Large intestine (tissue), 12 donors: ENCODE measurements at places on chromosomes 7 and 10. TPM values are rescaled to one million over a fixed set of nuclear protein-coding genes. Genes with fewer than 3 reads are reported as not detected.
A peak's percentile ranks its signal among the peaks of the same experiment; 100 is the strongest.

DNA sequence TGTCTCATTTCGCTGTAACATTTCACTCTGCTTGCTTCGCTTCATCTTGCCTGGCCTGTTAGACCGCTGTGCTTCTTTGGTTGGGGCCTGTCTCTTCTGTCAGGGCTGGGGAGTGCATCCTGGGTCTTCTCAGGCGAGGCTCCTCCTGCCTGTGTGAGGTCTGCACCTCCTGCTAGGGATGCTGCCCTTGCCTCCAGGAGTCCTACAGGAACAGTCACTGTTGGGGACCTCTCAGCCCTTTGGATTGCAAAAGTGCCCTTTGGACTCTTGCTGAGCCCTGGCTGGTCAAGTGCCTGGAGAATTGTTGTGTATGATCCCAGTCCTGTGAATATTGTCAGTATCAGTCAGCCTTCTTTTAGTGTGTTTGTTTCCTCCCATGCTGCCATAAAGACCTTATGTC is 84.1 kb downstream of the MDFIC start:
- peak; percentile 71 for DNase-seq

DNA sequence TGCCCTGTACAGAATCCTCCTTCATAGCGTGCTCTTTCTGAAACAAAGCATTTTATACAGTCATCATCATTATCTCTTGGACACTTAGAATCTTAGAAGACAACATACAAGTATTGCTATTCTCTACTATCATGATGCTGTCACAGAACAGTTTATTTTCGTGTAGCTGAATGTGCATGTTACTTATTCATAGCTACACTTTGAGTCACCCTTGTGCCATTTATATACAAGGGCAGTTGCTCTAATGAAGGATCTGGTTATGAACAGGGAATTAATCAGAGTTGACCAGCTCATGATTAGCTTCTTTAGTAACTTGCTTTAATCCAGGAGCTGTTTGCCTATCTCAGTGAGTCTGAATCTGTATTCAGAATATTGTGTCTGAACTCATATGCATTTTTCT is 11.2 kb downstream of the CASP2 start:
- no peak for DNase-seq

DNA sequence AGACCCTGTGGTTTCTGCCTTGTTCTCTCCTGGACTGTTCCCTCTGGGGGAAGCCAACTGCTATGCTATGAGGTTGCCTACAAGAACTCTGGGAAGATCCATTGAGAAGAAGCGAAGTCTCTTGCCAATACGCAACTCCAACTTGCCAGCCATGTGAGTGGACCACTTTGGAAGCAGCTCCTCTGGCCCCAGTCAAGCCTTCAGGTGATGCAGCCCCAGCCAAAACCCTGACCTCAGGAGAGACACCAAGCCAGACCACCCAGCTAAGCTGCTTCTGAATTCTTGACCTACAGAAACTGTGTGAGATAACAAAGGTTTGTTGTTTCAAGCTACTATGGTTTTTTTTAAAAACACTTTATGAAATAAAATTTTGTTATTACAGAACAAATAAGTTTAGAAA is 20.2 kb upstream of the MYL7 start:
- no peak for DNase-seq

DEPP1 gene
- polyA plus RNA-seq: 13.4 TPM

NRP1 gene
- polyA plus RNA-seq: 33.4 TPM
